ENCODE measurements at places on chromosomes 2 and 18.

DNA sequence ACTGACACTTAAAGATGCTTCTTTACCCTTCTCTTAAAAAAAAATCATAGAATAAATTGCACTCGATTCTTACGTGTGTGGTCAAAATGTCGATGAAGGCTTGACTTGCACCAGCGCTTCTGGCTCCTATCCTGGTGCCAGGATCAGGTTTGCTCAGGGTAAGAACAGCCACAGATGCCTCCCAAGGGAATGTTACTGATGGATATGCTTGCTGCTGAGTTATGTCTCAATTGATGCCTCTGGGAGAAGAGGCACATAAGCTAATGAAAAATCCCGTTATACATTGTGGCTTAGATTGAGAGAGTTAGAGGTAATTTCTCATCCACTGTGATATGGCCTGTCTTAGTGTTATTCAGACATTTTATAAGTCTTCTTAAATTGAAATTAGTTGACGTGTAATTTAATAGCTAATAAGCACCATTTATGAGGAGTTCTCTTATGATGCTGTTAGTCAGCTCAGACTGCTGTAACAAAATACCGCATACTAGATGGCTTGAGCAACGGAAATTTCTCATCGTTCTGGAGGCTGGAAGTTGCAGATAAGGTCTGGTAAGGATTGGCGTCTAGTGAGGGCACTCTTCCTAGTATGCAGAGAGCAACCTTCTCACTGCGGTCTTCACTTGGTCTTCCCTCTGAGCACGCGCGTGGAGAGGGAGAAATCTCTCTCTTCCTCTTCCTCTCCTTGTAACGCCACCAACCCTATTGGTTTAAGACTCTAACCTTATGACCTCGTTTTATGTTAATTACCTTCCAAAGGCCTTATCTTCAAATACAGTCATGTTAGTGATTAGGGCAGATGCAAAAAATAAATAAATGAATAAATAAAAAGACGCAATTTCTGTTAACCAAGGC is 116.6 kb upstream of the NOSTRIN start:
- DNase-seq = peak; percentile 64

DNA sequence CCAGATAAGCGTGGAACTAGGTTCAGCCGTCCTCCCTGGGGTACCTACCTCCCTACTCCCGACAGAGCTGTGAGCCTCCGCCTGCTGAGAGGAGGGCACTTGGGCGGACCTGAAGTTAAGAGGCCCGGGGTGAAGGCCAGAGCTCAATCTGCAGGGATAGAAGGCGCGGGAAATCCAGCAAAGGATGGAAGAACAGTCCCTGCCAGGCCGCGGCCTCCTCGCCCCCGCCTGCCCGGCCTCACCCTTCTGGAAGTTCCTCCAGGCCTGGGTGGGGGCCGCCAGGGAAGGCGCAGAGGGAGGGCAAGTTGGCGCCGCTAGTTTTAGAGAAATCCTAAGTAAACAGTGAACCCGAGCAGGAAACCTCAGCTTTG is 13.0 kb downstream of the EN1 start:
- no peak for DNase-seq

- DNase-seq = no peak
Observed at GRCh38 chr2:229520691-229521096, 193.7 kb downstream of the DNER start.

DNA sequence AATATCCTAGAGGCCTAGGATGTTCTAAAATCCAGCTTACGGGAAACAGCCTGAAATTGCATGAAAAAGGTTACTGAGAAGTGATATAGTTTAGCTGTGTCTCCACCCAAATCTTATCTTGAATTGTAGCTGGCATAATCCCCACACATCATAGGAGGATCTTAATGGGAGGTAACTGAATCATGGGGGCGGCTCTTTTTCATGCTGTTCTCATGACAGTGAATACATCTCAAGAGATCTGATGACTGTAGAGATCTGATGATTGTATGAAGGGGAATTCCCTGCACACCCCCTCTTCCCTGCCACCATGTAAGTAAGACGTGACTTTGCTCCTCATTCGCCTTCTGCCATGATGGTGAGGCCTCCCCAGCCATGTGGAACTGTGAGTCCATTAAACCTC is 385.6 kb upstream of the ID2 start:
- no peak for DNase-seq

DNA sequence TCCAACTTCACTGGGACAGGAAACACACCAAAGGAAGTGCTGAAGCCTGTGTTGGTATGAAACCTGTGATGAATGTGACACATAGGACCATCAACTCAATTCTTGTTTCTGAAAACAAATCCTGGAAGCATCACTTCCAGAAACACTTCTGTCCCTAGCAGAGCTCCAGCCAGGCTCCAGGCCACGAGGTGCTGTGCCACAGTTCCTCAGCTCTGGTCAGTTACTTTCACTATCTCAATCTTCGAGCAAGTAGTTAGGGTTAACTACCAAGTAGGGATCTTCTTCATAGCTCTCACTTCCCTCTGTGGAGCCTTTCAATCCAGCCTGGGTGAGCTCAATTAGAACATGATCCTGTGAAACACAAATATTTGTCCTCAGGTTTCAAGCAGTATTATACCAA is 3.6 kb upstream of the LCT start:
- DNase-seq = no peak

- DNase-seq = no peak
Observed at GRCh38 chr2:140585016-140585415, 1545.8 kb downstream of the LRP1B start.

GRCh38 chr18:73563901-73564472 is 583.6 kb downstream of the FBXO15 start:
- peak; percentile 72 for DNase-seq

- no peak for DNase-seq
Observed at GRCh38 chr18:51194604-51195003, 2.9 kb downstream of the MEX3C start.

DNA sequence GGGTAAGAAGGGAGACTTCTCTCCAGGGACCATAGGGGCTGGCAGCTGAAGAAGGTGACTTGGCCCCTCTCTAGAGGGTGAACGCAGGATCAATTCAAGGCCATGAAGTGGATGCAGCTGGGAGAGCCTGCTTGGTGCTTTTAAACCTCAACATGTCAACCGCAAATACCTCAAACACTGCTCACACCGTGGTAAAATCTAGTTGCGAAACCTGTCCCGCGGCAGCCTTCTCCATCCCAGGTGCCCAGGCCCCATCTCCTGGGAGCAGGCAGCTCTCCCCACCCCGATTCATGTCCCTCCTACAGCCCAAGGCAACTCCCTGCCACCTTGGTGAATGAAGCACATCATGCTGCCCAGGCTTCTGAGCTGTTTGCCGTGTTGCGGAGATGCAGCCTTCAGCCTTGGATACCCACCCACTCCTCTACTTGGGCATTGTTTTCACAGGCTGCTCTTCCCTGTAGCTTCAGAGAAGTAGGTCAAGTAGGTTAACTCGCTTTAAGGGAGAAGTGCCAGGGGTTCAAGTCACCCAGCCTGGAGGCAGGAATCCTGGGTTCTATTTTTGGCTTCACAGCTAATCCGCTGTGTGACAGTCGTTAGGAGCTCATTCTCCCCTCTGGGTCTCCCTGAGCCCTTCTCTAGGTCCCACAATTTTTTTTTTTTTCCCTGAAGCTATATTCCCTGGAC is 6.2 kb upstream of the EFR3B start:
- no peak for DNase-seq

DNA sequence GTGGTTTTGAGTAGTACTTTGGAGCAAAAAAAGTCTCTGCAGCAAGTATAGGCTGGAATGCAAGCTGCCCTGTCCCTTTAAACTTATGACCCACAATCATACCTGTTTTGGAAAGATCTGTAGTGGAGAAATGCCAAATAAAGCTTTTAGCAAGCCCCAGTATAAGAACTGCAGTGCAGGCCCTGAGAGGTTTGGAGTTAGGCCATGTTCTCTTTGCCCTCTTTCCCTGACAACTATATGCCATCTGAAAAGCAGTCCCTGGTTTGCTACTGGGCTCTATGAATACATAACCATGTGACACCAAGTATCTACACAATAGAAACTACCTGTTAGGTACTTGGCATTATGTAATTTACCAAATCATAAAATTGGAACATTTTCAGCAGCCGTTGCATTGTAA is 267.4 kb upstream of the HNMT start:
- no peak for DNase-seq

GRCh38 chr2:36574560-36574959 is 23.4 kb downstream of the FEZ2 start:
- no peak for DNase-seq

DNA sequence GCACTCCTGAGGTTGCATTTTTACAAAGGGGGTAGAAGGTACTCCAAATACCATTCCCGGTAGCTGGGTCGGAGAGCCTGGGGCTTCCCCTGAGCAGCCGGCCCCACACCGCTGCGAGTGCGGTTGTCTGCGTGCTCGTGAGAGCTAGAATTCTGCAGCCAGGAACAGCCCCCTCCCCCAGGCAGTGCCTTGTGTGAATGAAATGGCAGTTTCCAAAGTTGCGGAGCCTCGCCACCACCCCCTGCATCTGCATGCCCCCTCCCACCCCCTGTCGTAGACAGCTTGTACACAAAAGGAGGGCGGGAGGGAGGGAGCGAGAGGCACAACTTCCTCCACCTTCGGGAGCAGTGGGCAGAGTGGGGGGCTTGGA is 1.1 kb downstream of the MYCN start:
- DNase-seq = no peak

DNA sequence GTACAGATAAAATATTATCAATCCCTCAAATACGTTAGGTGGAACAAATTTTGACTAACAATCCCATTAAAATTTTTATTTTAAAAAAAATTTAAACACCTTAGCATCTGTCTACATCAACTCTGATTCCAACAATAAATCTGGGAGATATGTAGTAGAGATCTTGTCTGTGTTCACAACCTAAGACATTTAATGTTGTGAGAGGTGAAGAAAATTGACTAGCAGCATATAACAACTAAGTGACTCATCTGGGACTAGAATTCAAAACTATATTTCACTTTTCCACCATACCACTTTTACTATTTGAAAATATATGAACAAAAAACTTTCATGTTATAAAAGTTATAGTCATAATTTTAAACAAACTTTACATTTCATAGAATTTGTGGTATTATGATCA is 97.9 kb downstream of the ATAD2B start:
- no peak for DNase-seq

- no peak for DNase-seq
Observed at GRCh38 chr18:70028084-70028483, 80.4 kb upstream of the CD226 start.

GRCh38 chr2:2646433-2647051 is 315.5 kb upstream of the MYT1L start:
- no peak for DNase-seq

- DNase-seq = no peak
Observed at GRCh38 chr2:239846789-239847676, 178.1 kb downstream of the NDUFA10 start.

DNA sequence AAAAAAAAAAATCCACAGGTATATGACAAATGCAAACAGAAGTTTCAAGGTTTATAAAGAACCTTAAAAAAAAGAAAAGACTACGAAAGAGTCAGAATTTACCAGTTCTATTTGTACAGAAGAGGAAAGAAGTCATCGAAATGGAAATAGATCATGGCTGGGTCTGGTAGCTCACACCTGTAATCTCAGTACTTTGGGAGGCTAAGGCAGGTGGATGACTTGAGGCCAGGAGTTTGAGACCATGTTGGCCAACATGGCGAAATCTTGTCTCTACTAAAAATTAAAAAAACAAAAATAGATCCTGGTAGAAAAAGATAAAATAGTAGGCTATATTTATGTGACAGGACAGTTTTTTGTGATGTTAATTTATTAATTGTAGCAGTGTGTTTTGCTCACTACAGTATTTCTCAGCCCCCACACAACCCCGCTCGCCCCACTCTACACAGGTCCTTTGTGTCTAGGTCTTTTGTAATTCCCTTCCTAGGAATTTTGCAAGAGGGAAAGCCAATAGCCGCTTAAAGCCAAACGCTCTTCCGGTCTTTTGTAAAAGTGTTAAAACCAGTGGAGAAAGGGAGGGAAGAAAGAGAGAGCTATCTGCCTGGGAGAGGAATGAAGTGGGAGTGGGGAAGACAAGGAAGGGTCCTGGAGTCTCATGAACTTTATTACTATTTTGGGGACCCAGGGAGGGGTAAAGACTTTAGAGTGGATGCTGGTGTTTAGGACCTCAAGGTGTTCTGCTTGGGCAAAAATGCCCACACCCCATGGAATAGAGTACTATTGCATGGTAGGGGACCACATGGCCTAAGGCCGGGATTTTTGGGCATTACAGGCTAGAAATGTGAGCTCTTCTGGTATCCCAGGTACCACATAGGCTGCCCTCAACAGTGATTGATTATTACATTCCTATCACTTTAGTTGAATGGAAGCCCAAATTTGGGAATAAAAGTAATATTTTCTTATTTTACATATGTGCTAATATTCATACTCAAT is 59.4 kb upstream of the XPO1 start:
- no peak for DNase-seq

DNA sequence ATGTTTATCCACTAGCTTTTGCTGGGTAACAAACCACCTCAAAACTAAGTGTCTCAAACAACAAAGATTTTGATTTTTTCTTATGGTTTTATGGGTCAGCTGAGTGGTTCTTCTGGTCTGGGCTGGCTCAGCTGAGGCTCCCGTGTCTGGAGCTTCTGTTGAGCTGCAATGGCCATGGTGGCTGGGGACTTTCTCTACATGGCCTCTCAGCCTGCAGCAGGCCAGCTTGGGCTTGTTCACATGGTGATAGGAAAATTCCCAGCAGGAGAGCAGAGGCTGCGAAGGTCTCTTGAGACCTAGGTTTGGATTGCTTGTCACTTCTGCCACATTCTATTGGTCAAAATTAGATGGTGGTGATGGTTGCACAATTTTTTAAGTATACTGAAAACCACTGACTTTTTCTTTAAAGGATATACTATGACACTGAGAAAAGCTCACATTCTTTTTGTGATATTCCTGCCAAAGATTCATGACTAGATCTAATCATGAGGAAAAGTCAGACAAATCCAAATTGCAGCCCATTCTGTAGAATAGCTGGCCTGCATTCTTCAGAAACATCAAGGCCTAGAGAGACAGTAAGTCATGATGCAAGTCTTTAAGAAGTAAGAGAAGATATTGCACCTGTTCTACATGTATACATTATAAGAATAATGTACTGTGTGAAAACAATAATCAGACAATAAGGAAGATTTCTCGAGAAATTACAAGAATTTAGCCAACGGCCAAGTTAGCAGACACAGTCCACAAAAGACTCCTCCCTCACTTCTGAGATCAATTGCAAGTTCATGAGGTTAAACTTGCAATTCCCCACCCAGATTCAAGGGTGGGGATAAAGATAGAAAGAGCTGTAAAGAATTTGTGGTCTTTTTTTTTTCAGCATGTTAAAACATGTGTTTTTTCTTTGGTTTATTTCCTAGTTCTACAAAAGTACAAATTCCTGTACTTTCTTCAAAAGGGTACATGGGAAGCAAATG is 35.0 kb upstream of the IL1R2 start:
- no peak for DNase-seq

DNA sequence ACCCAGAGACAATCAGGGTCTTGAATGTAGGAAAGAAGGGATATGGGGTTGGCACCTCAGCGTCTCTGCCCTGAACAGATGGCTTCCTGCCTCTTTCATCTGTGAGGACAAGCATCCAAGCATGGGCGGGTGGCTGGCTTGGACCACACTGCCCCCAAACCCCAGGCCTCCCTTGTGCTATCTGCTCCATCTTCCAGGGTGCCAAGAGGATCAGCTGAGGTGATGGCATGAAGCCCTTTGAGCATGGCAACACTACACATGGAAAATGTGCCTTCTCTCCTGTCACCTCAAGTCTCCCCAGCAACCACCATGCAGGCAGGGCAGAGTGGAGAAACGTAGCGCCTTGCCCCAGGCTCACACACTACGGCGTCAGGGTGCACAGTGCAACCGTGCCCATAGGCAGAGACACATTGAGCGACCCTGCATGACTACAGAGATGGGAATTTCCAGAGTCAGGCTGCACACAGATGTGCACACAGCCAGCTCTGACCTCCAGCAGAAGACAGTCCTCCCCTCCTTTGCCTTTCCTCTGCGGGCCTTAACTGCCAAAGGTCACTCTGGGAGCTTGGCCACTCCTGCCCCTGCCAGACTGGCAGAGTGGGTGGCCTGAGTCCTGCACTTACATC is 1.5 kb downstream of the KCNIP3 start:
- no peak for DNase-seq

Data from astrocyte (in vitro differentiated cells and primary cell).